ENCODE measurements at places on chromosomes 7 and 10.
A peak's percentile ranks its signal among the peaks of the same experiment; 100 is the strongest.

DNA sequence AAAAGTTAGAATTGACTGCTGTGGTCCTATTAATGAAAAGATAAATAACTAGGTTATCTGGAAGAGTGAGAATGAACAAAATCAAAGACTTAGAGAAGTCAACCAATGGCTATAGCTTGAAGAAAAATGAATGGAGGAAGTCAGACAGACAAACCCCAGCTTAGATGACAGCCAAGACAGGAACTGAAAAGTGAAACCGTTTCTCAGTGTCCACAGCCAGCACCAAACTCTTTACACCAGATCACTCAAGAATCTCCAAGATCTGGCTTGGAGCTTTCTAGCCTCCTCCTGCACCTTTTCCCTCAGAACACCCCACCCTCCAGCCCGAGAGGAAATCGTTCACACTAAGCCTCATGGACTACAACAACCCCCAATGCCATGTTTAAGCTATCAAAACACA is 167.0 kb downstream of the SFMBT2 start:
- DNase-seq: no peak

DNA sequence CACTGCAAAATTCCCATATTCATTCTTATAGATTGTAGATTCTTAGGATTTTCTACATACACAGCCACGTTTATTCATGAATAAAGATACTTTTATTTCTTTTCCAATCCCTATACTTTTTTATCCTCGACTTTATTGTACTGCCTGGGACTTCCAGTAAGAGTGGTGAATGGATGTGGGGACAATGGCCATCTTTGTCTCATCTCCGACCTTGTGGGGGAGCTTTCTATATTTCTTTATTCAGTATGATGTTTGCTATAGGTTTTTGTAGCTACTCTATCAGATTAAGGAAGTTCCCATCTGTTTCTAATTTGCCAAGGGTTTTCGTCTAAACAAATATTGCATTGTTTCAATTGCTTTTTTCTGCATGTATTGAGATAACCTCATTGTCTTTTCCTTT is 184.3 kb downstream of the FOXP2 start:
- DNase-seq: no peak

- no peak for DNase-seq
Observed at GRCh38 chr10:28279878-28280277, 23.0 kb downstream of the MPP7 start.

- DNase-seq: no peak
Observed at GRCh38 chr10:1603181-1603580, 134.1 kb downstream of the ADARB2 start.

GRCh38 chr7:2680792-2681490 is 7.1 kb upstream of the AMZ1 start:
- no peak for DNase-seq

- DNase-seq: no peak
Observed at GRCh38 chr7:114414156-114415063, at the start of gene FOXP2. TSS of gene FOXP2 (plus strand) at chr7:114414815. CDS start at chr7:114426512, 11,697 bp downstream.

DNA sequence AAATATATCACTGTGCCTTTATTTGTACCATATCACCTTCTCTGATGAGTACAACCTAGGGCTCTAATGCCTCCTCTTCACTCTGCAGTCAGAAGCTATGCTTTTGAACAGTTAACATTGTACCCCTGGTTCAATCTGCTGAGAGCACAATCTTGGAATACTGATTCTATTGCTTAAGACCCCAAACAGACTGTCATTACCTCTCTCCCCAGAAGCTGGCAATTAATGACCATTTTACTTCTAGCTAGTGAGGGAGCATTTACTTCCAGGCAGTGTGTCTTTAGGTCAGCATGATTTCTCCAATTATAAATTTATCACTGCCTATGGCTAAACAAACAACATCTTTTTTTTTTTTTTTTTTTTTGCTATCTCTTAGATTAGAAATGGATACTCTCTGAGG is 36.0 kb upstream of the SPOCK2 start:
- DNase-seq: no peak

DNA sequence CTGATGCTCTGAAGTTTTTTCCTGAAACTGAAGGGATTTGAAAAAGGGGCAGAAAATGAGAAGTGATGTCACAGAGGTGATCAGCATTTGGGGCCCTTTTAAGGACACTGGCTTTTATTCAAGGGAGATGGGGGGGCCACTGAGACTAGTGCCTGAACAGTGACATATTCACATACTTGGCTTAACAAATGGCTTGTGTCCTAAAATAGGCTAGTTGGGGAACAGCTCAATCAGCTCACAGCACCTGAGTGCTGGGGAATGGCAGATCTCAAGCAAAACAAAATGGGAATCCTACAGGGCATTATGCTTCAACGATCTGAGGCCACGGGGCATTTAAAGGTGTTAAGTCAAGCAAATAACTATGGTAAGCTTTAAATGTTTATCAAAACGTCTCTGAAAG is 90.1 kb downstream of the UBE2H start:
- no peak for DNase-seq

GRCh38 chr10:94320285-94320914 is 42.3 kb downstream of the NOC3L start:
- DNase-seq: no peak

DNA sequence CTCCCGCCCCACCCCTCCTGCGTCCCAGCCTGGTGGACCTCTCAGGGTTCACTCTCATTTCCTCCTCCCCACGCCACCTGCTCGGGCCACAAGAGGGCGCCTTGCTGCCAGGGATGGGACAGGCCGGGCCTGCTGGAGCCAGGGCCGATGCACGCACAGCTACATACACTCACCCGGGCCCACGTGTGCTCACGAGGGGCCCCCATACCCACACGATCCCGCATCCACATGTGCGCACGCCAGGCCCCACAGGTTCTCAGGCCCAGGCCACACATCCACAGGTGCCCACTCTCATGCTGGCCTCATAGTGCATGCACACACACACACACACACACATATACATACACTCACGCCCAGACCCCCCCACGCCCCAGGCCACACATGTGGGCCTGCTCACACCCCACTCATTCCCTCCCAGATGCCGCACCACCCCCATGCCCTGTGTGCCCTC is 68.6 kb downstream of the LHPP start:
- DNase-seq: peak; percentile 45

GRCh38 chr10:44261710-44262455 is 123.0 kb downstream of the CXCL12 start:
- DNase-seq: no peak

GRCh38 chr10:50280049-50280841 is 28.9 kb upstream of the ASAH2 start:
- no peak for DNase-seq

- DNase-seq: no peak
Observed at GRCh38 chr10:70759781-70760180, 25.4 kb downstream of the TBATA start.

- DNase-seq: no peak
Observed at GRCh38 chr10:47152861-47153349, 147.1 kb upstream of the GDF10 start.

GRCh38 chr10:91590904-91591796 is 41.7 kb downstream of the PPP1R3C start:
- DNase-seq: peak; percentile 67

GRCh38 chr7:127872122-127872521 is 159.1 kb downstream of the LRRC4 start:
- DNase-seq: no peak

GRCh38 chr10:114166043-114166442 is 8.0 kb downstream of the CCDC186 start:
- DNase-seq: no peak

DNA sequence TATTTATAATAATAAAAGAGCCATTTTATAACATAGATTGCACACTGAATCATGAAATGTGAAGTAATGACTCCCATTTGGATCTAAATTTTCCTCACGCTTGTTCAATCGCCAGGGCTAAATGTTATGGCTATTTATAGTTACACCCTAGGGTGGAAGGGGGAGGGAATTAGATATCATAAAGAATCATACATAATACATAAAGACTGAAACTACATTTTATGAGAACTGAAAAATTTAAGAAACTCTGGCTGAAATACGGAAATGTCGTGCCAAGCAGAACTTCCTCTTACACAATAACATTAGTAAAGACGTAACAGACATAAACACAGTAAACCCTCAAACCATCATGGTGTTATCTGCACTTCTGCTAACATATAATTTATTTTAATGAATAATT is 327.5 kb upstream of the PHF14 start:
- no peak for DNase-seq

- no peak for DNase-seq
Observed at GRCh38 chr10:29702273-29703164, 67.7 kb upstream of the SVIL start.

DNA sequence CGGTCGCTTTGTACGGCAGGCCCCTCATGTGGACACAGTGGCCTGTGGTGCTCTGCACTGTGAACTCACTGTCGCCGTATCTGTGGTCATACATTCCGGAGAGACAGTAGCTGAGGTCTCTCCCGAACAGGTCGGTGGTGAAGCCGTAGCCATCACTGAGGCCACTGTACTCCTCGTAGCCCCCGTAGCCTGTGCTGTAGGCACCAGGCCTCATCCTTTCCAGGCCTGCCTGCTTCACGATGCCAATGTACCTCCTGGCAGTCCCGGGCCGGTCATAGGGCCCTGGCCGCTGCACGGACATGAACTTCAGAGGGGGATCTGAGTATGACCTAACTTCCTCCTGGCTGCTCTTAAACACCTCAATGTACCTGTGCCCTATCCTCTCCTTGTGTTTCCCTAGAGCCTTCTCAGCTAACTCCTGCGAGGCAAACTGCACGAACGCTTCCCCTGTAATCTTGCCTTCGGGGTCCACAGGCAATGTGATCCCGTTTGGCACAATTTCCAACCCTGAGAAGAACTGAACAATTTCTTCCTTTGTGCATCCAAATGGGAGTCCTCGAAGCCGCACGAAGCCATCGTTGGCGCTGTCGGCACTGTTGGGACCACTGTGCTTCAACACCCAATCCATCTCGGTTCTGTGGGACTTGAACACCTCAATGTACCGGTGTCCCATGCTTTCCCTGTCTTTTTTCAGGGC is 15.7 kb downstream of the FXYD4 start:
- DNase-seq: no peak

GRCh38 chr10:18087355-18087754 is 52.9 kb upstream of the CACNB2 start:
- DNase-seq: no peak

Data from skeletal muscle cell (primary cell).